ENCODE measurements at places on chromosomes 3 and 15. TPM values are rescaled to one million over a fixed set of nuclear protein-coding genes. Genes with fewer than 3 reads are reported as not detected.

Gene MESP1
- total RNA-seq, result 2.1 TPM

Gene ARHGEF26
- 4.8 TPM for total RNA-seq

Gene NLGN1
- 19.4 TPM for total RNA-seq

Gene SLC28A2
- not detected for total RNA-seq

Gene GP9
- total RNA-seq, result not detected

Gene CFAP91
- total RNA-seq, result 14.1 TPM

Gene TNNC1
- 2.2 TPM for total RNA-seq
